Stimulated activated naive CD4-positive, alpha-beta T cell treated with Interleukin-2 at 50 U/mL for 16 hours (primary cell): ENCODE measurements at places on chromosomes 5 and 9.

GRCh38 chr5:126003309-126003708, 419.9 kb upstream of the GRAMD2B start:
- no peak for DNase-seq

GRCh38 chr5:97167435-97167834, 15.6 kb downstream of the RIOK2 start:
- DNase-seq, result no peak

DNA sequence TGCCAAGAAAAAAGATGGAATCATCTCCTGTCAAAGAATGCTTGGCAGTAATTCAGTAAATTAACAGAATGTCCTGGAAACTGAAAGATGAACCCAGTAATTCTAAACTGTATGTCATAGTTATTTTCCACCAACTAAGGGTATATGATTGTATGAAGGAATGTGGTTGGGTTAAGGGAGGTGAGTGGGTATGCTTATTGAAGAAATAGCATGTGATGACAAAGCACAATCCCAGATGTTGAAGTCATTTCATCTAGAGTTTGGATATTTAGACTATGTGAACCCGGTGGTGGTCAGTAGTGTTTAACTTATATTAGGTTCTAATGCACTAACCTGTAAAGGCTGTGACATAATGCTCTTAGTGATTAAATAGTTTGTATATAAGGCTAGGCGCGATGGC, 87.3 kb downstream of the CDKN2A start:
- DNase-seq, result no peak

DNA sequence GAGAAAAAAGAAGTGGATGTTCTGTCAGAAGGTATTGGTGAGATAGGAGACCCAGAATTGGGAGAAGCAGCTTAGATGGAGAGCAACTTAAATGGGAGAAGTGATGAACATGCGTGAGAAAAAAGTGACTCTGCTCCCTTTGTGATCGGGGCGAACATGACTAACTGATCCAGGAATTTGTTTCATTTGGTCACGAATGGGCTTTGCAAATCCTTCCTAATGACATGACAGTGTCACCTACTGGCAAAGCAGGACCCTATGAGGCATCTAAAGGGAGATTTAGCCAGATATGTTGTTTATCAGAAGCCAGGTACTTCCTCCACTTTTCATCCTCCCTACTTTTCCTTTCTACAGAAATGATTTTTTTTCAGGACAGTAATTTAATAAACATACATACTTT, 787.4 kb upstream of the RGMB start:
- DNase-seq, result no peak

- DNase-seq, result no peak
Measured at GRCh38 chr5:119264186-119264585, 91.6 kb upstream of the TNFAIP8 start.

DNA sequence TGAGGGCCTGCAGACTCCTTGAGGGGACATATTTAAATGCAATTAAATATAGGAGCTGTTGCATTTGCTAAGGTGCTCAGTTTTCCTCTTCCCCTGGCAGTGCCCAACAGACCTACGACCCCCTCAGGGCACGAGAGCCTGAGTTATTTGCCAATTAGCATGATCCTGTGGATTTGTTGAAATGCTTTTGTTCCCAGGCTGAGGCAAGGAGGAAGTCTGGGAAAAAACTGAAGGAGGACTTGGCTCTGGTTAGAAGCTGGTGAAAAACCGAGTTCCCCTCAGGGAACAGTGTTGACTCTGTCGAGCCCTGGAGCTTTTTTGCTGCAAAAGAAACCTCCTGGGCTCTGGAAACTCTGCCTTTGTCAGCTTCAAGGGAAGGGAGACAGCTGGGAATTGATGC, 103.6 kb upstream of the SHB start:
- no peak for DNase-seq

GRCh38 chr9:106911951-106912350, 49.0 kb downstream of the ZNF462 start:
- no peak for DNase-seq

GRCh38 chr9:38281917-38282316, 110.6 kb upstream of the ALDH1B1 start:
- no peak for DNase-seq

DNA sequence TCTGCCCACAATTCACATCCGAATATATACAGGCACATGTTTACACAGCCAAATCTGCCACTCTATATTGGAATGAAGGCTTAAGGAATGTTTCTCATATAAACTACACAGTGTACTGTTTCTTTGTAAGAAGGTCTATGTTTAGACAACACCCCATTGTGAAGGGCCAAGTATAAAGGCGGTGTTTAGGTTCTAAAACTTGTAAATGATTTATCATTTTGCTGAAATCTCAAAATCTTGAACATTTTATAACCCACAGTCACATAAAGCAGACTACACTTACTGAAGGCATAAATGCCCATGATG, 94.0 kb downstream of the ZNF608 start:
- DNase-seq, result no peak

GRCh38 chr9:127546125-127546832, 65.8 kb upstream of the STXBP1 start:
- no peak for DNase-seq

- peak; percentile 5 for DNase-seq
Measured at GRCh38 chr9:105405514-105406131, 42.2 kb upstream of the FSD1L start.

GRCh38 chr5:67193439-67193807, 3.2 kb downstream of the CD180 start:
- DNase-seq, result no peak
